Effector CD8-positive, alpha-beta T cell (primary cell): ENCODE measurements at places on chromosomes 3 and 15.

- DNase-seq: no peak
These were observed 28.0 kb downstream of the MB21D2 start for GRCh38 chr3:192889679-192890078.

DNA sequence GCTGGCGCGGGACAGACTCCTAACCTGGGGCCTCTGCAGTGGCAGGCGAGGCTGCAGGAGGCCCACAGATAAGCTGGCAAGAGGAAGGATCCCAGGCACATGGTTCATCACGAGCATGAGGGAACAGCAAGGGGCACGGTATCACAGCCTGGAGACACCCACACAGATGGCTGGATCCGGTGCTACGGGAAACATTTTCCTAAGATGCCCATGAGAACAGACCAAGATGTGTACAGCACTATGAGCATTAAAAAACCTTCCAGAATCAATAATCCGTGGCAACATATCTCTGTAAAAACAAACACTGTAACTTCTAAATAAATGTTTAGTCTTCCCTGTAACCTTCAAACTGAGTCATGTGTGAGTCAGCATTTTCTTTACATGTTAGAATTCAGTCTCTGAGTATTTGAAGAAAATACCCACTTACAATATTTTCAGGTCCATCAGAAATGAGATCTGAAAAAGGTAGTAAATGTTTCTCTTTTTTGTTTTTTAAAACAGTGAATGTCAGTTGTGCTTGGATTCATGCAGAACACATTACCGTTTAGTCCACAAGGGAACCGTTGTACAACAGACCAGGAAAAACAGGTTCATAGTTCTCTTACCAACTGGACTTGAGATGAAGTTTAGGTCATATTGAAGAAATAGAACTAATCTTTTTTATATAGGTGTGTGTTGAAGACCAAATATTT lies 75.9 kb downstream of the BOC start:
- DNase-seq: no peak

DNA sequence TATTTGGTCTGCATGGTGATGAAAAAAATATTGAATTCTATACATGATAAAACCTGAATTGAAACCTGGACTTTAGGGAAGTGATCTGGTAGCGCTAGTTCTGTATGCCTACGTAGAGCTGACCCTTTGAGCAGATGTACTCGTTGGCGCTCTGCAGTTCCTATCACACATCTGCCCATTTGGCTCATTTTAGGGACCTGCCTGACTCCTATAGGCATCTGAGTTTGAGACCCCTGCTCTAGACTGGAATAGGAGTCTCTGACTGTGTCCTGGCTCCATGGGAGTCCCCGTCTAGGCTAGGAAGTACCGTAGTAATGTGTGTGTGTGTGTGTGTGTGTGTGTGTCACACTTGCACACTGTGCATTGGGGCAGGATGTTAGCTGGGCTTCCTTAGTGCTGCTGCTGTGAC lies 21.2 kb downstream of the STARD5 start:
- no peak for DNase-seq

DNA sequence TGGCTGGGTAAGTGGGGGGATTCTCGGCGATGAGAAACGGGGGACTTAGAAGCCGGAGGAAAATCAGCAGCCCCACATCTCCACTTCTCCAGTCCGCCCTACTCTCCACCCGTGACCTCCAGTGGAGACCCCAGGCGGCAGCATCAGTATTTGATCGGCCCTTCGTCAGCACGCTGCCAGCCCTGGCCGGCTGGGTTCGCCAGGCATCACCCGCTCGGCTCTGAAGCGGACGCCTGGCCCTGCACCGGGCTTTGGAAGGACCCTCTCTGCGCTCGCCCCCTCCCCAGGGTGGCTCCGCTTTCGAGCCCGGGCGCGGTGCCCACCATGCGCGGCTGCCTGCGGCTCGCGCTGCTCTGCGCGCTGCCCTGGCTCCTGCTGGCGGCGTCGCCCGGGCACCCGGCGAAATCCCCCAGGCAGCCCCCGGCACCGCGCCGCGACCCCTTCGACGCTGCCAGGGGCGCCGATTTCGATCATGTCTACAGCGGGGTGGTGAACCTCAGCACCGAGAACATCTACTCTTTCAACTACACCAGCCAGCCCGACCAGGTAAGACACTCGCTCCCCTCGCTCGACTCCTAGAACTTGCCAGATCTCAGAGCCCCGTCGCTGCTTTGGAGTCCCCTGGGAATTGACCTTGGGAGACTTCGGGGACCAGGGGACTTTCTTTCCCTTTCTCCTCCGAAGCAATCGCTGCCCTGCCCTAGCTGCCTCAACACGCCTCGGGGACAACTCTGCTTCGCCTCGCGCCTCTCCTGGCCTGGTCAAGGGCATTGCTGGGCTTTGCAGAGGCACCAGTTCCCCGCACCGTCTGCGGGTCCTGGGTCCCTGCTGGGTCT lies 561 bp downstream of the SIDT1 start:
- DNase-seq: peak; percentile 20

- DNase-seq: no peak
These were observed 407.3 kb downstream of the NAALADL2 start for GRCh38 chr3:175266478-175266877.

- DNase-seq: no peak
These were observed 131.8 kb downstream of the CCNL1 start for GRCh38 chr3:157027861-157028745.

- no peak for DNase-seq
These were observed 1126.7 kb downstream of the TUSC7 start for GRCh38 chr3:117836296-117836695.

- no peak for DNase-seq
These were observed 513.4 kb downstream of the ZNF385D start for GRCh38 chr3:21237638-21238037.

GRCh38 chr3:46239301-46239938 lies 2.8 kb upstream of the CCR3 start:
- no peak for DNase-seq

DNA sequence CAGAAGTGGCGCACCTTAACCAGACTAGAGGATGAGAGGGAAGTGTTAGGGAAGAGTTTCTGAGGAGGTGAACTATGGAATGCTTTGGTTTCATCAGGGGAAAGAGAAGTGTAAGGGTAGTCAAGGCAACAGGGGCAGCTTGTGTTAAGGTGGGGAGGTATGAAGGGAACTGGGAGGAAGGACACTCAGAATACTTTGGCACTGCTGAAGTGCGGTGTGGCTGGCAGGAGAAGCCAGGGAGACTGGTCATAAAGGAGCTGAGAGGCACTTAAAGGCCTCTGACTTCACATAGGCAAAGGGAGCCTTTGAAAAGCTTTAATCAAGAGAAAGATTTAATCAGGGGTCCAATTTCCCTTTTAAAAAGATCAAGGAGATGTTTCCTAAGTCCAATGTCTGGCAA lies 129.0 kb downstream of the ERC2 start:
- DNase-seq: no peak

GRCh38 chr15:100712226-100712625 lies 109.8 kb downstream of the ASB7 start:
- no peak for DNase-seq

DNA sequence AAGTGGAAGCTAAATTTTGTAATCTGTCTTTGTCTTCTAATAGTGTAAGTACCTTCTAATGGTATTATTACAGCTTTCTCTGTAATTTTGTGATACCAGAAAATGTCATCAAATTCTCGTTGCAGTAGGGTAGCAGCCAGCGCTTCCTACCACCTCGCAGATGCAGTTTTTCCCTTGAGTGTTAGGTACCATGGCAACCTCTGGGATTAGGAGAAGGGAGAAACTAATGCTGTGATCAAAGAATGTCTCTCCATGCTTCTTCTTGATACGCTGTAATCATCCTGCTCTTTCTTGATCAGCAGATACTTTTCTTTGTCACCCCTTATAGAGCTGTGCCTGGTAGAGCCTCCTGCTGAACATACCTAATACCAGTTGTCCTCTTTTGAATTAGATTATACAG lies 27.7 kb downstream of the SRP14 start:
- DNase-seq: no peak

GRCh38 chr3:72255791-72256559 lies 471.0 kb upstream of the PROK2 start:
- DNase-seq: no peak

- DNase-seq: no peak
These were observed 83.4 kb downstream of the TLE3 start for GRCh38 chr15:70014331-70014730.

DNA sequence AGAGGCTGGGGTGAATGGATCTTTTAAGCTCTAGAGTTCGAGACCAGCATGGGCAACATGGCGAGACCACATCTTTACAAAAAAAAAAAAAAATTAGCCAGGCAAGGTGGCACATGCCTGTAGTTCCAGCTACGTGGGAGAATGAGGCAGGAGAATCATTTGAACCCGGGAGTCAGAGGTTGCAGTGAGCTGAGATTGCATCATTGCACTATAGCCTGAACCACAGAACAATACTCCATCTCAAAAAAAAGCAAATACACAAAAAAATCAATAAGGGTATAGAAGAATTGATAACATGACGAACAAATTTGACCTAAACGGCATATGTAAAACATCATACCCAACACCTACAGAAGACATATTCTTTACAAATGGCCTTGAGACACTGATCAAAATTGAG lies 668.4 kb downstream of the MECOM start:
- no peak for DNase-seq

DNA sequence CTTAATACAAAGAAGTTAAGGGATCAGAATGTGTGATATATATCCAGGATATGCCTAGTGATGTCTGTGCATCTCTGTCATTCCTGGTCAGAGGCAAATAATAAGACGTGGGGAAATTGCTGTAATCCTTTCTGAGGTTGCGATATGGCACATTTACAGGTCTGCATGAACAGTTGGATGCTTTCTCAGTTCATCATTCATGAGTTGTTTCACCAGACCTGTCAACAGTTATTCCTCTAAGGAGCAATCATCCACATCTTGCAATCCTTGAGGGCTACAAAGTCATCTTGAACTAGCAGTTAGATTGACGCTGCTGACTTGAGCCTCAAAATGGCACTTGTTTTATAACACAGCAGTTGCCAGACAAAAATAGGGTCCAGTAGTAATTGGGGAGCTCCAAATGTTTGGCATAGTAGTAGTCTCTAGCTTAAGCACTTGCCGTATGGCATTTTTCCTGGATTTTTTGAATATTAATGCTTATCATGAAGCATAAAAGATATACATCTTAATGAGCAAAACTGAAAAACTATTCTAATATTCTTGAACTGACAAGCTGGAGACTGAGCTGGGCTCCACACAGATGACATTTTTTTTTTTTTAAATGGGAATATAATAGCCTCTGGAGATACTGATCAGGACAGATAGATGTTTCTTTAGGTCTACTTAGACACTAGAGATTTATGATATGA lies 761.7 kb downstream of the VGLL3 start:
- no peak for DNase-seq

DNA sequence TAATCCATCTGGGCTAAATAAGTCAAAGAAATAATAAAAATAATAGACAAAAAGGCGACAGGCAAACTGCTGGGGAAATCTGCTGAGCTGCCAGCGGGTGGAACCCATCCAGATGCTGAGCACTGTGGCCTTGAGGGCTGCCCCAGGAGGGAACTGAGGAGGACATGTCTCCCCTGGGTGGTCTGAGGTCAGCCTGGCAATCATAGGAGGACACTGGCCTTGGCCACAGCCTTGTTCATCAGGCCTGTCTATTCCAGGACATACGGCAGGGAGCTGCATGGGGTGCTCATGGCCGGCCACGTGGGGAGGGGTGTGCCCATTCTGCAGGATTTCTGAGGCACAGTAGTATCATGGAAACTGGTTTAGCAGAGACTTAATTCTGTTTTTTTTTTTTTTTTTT lies 21.5 kb upstream of the SNRPA1 start:
- no peak for DNase-seq

DNA sequence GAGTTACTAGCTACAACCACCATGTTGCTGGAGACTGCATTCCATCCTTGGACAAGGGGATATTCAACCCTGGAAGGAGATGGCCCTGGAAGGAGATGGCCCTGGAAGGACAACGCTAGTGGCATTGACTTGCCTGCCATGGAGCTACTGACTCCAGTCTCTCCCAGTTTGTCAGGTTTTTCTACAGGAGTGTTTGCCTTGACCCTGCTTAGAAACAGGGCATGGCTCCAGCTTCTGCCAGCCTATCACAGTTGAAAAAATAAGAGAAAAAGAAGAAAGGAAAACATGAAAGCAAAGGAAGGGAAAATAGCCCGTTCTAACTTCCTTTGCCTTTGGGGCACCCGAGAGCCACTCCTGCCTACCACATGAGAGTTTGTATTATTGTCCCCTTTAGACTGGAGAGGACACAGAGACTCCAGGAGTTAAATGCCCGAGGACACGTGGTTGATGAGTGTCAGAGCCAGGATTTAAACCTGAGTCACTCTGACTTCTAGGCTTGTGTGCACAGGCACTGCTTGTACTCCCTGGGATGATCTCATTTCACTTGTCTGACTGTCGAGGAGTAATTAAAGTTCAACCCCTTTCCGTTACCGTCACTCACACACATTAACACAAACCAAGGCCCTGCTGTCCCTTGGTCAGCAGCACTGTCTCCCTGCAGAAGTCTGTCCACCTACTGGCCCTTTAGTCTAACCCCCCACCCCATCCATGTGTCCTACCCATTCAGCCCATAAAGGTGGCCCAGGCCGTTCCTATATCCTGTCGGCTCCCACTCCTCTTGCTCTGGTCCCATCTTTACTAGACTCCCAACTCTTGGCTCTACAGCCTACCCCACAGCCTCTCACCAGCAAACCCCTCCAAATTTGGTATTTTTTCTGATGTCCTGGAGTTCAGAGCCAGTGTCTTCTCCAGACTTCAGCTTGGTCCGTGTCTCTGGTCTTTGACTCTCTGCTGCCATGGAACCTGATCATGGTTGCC lies 46.1 kb downstream of the C2CD4A start:
- DNase-seq: no peak

GRCh38 chr3:137460944-137461343 lies 303.2 kb upstream of the SOX14 start:
- DNase-seq: no peak

- no peak for DNase-seq
These were observed 71.3 kb upstream of the SMAD3 start for GRCh38 chr15:66993874-66994696.

DNA sequence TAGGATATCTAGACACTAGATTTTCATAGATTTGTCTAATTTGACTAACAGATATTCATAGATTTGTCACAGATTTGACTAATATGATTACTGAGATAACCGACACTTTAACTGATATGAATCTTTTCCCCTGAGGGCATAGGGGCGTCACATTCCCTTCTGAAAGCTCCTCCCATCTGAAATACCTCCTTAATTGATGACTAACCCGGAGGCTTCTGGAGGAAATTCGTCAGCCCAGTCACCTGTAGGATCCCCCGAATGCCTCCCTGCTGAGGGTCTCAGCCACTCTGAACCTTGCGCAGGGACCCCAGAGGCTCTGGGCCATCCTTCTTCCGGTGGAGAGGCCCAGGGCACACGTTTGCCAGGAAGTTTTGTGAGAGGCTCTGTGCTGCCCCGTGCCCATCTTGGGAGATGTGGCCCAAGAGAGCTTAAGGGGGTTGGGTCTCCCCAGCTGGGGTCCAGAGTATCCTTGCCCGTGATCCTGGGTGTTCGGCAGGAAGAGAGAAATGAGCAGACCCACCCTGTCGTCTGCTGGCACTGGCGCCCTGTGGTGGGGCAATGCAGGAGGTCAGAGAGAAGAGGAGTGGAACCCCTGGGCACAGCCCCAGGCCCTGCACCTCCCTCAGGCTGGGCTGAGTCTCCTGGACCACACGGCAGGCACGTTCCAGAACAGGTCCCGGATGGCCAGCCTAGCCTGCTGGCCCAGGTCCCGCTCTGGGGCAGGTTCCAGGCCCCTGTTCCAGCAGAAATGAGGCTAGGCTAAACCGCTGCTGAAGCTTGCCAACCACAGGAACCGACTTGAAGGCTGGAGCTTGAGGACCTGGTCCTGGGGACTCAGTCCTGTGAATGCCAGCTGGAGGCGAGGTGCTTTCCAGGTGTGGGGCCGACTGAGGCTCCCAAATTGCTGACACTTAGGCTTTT lies 1.7 kb downstream of the PLA2G4D start:
- no peak for DNase-seq
